Progenitor cell of endocrine pancreas (in vitro differentiated cells): ENCODE measurements at places on chromosomes 13 and 19.
A peak's percentile ranks its signal among the peaks of the same experiment; 100 is the strongest.

GRCh38 chr13:50320271-50320862, 305.1 kb downstream of the KCNRG start:
- peak overlapping the region; percentile 87 for H3K27ac ChIP-seq
- peaks cover 23% of the 10 kb centered on the region for H3K4me1 ChIP-seq
- DNase-seq, result no peak
- H3K27me3 ChIP-seq, result no peaks in the 10 kb centered on the region

GRCh38 chr19:31940396-31940795, 405.0 kb upstream of the ZNF507 start:
- no peak overlapping the region for H3K4me3 ChIP-seq
- H3K27ac ChIP-seq, result no peak overlapping the region
- H3K36me3 ChIP-seq, result no peaks in the 10 kb centered on the region
- H3K27me3 ChIP-seq, result peaks cover 10% of the 10 kb centered on the region
- peaks cover 16% of the 10 kb centered on the region for H3K4me1 ChIP-seq

DNA sequence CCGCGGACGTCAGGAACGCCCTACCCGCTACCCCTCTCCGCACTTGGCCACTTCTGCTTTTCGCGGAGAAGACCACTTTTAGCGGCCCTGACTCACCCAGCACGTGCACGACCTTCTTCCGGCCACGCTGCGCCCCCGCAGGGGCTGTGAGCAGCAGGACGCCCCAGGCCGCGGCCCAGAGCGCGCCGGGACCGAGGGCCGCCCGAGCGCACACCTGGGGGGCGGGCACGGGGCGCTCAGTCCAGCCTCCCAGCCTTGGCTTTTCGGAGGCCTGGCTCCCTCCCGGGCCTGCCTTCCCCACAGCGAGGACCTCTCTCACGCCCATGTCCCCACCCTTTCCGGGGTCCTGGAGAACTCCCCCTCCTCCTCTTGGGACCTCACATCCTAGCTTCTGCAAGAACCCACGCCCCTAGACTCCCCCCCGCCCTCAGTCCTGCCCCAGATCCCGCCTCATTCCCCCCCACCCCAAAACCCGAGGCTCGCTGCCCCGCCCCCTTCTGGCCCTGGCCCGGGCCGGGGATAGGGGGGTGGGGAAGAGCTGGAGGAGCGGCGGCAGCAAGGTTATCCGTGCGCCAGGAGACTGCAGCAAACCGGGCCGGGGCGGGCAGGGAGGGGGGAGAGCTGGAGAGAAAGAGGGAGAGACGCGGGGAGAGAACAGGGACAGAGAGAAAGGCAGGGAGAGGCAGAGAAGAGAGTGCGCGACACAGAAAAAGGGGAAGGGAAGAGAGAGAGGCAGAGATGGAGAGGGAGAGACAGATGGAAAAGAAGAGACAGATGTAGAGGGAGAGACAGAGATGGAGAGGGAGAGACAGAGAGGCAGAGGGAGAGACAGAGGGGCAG, 11.5 kb downstream of the TM6SF2 start:
- H3K4me1 ChIP-seq, result peaks cover 4% of the 10 kb centered on the region
- peak overlapping the region; percentile 40 for H3K4me3 ChIP-seq
- H3K27me3 ChIP-seq, result peaks cover 42% of the 10 kb centered on the region
- DNase-seq, result no peak
- no peak overlapping the region for H3K27ac ChIP-seq

DNA sequence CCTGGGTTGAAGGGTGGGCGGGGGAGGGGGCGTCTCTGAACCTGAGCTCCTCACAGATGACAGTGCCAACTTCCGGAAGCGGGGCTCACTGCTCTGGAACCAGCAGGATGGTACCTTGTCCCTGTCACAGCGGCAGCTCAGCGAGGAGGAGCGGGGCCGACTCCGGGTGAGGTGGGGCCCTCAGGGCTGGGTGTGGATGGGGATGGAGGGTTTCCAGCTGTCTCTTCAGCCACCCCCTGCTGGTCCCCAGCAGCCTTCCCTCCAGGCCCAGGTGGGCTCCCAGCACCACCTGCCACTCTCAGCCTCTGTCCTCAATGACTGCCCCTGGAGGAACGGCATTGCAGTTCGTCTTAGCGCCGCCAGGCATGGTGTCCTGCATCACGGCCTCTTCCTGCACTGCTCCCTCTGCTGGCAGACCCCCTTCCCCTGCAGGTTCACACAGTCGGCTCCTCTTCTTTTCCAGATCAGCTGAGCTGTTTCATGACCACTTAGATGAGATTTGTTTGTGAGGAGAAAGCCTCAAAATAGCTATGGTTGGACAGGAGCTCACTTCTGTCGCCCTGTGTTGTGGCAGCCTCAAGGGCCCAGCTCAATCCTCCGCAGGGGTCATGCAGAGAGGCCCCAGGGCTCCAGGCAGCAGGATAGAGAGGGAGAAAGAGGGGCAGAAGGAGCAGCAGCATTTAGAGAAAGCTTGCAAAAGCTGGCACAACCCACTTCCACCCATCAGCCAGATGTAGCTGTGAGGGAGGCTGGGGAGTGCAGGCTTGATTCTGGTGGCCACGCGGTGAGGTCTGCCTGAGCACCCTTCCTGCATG, 2.5 kb upstream of the GARIN5A start:
- H3K4me3 ChIP-seq, result peak overlapping the region; percentile 43
- peaks cover 11% of the 10 kb centered on the region for H3K36me3 ChIP-seq
- no peak for DNase-seq
- peak overlapping the region; percentile 73 for H3K27ac ChIP-seq
- H3K4me1 ChIP-seq, result peaks cover 9% of the 10 kb centered on the region
- H3K27me3 ChIP-seq, result no peaks in the 10 kb centered on the region

DNA sequence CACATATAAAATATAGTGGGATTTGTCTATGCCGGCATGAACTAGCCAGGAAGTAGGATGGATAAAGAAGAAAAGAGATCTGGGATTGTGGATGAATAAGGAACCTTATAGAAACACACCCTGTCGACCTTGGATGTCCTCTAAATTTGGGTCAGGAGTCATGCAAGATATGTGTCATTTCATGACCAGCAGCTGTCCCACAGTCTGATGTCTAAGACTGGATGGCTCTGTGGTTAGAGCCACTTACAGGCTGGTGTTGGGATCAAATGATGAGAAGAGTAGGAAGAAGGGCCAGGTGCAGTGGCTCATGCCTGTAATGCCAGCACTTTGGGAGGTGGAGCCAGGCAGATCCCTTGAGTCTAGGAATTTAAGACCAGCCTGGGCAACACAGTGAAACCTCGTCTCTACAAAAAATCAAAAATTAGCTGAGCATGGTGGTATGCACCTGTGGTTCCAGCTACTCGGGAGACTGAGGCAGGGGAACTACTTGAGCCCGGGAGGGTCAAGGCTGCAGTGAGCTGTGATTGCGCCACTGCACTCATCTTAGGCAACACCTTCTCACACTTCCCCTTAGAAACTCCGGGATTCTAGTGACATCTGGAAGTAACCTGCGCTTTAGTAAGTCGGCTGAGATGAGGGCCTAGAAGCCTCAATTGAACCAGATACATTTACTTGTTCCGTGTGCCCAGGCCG, 30.8 kb downstream of the TMED1 start:
- peaks cover 32% of the 10 kb centered on the region for H3K36me3 ChIP-seq
- no peaks in the 10 kb centered on the region for H3K27me3 ChIP-seq
- H3K4me3 ChIP-seq, result no peak overlapping the region
- H3K4me1 ChIP-seq, result no peaks in the 10 kb centered on the region
- DNase-seq, result no peak
